Natural killer cell treated with Interleukin-12 subunit alpha and Interleukin-12 subunit beta and Interleukin-15 and Interleukin-18, amount 100 ng/mL, for 72 hours (primary cell): ENCODE measurements at places on chromosomes 7 and 10.

- DNase-seq = no peak
These were observed 589 bp downstream of the LDB1 start for GRCh38 chr10:102119417-102120141.

GRCh38 chr10:34047389-34047788 is 712.9 kb upstream of the NRP1 start:
- DNase-seq = no peak

GRCh38 chr7:15684111-15684800 is 2.2 kb downstream of the MEOX2 start:
- DNase-seq = no peak

DNA sequence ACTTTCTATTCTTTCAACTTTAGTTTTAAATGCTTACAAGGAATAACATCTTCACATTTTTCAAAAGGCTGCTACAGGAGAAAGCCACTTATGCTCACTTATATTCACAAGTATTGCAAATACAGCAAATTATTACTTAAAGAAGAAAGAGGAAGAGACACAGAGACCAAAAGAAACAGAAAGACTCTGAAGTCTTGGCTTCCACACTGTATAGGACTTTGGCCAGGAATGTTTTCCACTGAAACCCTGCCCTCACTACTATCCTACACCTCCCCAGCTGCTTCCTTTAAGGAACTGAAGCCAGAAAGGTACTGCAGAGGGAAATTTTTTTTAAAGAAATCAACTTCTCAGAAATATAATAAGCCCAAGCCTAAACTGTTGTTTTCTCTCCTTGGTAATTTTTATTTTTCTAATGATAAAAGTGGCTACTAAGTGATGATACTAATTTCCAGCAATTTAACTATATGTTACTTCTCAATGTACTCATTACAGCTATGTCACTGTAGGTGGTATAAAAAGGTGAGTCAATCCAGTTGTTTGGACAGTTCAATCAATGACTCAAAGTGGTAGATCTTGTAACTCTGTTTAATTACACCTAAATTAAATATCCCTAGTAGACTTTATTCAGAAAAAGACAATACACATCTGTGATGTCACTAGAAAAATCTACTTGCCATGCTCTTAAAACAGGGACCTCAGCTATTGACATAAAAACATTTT is 231.6 kb downstream of the GRM8 start:
- no peak for DNase-seq

DNA sequence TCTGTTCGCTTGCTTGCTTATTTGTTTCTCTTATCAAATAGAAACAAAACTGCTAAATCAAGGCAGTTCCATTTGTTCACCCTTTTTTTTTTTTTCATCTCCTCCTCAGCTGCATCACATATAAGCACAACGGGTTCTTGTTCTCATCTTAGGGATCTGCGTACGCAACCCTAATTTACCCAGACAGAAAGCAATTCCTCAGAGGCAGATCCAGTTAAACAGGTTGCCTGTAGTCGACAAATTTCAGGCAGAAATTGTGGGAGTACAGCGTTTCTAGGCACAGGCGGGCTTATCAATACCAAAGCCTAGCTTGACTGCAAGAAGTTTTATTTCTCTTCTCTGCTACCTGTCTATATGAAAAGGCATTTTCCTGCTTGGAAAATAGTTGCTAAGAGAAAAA is 565.4 kb downstream of the NXPH1 start:
- no peak for DNase-seq

- DNase-seq = no peak
These were observed 55.9 kb upstream of the MYL10 start for GRCh38 chr7:101684983-101685330.

- peak; percentile 42 for DNase-seq
These were observed 32.7 kb downstream of the KCNMA1 start for GRCh38 chr10:77604941-77605351.

DNA sequence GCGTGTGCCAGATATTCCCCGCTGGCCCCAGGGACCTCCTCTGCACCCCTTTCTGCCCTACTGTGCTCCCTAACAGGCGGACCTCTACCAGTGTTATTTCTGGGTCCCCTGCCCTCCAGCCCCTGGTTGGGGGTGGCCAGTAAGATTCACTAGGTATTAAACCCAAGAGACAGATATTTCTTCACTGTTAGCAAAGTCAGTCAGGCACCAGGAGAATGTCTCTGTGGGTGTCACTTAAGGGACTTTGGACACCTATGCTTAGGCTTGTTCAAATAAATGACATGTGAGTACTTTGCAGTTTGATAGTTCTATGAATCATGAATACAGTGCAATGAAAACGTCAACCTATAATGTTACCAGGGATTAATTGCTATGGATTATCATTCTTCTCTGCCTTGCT is 234.3 kb upstream of the IGFBP3 start:
- DNase-seq = no peak
